ENCODE measurements at places on chromosomes 4 and X.

GRCh38 chr4:184443318-184443717, 31.0 kb downstream of the IRF2 start:
- DNase-seq: no peak

GRCh38 chr4:53183754-53184153, 182.1 kb downstream of the SCFD2 start:
- DNase-seq: no peak

- no peak for DNase-seq
These were observed 29.7 kb upstream of the SLC25A6 start for GRCh38 chrX:1421433-1422134.

GRCh38 chrX:19646282-19646681, 131.0 kb upstream of the MAP3K15 start:
- DNase-seq: peak; percentile 6

GRCh38 chrX:70433848-70434351, 10.7 kb upstream of the DLG3 start:
- peak; percentile 88 for DNase-seq

- DNase-seq: no peak
These were observed 1199.1 kb downstream of the ADGRL3 start for GRCh38 chr4:62399242-62399641.

GRCh38 chr4:94507708-94508107, 56.0 kb downstream of the PDLIM5 start:
- no peak for DNase-seq

- DNase-seq: no peak
These were observed 560.5 kb downstream of the MID1IP1 start for GRCh38 chrX:39361736-39362135.

DNA sequence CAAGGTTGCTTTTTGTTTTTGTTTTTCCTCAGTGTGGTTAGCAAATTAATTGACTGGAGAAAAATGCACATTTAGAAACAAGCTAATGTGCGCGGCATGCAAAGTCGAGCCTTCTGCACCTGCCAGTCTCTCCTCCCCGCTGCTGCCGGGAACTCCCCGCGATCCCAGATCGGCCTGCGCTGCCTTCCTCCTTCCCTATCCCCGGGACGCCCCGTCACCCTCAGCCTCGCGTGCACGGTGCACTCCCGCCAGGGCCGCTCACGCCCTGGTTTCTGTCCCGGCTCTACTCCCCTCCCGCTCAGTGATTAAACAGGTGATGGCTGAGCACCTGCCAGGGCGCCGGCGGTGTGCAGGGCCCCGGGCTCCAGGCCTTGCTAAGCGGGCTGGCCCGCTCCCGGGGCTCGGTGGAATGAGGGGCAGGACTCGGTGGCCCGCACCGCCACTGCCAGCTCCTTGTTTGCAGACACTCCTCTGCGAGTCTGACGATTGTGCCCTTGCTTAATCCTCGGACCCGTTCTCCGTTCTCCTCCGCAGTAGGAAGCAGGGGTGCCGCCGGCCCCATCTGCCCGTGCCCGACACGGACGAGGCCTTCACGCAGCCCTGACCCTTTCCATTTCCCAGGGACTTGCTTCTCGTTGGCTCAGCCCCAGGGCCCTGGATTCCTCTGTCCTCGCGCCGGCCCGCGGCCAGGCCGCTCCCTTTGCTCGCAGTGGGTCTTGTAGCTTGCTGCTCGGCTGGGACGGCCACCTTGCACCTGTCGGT, 143.4 kb downstream of the TRIML1 start:
- no peak for DNase-seq

- DNase-seq: no peak
These were observed 1154.4 kb downstream of the RAPGEF2 start for GRCh38 chr4:160257318-160257717.

DNA sequence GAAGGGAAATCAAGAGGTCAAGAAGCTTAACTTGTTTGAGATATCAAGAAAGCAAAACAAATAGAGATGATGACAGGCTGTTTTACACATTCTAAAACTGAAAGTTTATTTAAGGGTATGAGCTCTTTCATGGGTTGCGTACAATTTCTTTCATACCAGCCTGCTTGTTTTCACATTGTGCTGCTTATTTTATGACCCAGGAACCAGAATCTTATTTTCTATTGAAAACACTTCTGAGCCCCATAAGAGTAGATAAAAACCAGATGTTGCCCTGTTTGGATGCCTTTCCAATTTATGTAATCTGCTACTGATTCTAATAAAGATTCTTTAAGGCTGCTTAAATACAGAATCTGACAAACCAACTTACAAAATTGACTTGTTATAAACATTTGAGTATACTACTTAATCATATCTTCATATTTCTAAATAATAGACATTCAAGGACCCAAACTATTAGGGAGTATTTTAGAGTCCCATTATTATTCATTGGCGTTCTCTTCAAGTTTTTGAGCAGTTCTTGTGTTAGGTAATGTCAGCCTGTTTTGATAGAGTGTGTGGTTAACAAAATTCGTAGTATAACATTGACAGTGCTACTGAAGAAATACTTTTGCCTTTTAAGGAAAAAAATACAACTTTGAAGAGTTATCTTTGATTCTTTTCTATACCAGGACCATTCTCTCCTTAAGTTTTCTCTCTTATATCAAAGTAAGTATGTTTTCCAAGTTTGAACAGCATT, 74.4 kb downstream of the PDLIM5 start:
- DNase-seq: no peak

DNA sequence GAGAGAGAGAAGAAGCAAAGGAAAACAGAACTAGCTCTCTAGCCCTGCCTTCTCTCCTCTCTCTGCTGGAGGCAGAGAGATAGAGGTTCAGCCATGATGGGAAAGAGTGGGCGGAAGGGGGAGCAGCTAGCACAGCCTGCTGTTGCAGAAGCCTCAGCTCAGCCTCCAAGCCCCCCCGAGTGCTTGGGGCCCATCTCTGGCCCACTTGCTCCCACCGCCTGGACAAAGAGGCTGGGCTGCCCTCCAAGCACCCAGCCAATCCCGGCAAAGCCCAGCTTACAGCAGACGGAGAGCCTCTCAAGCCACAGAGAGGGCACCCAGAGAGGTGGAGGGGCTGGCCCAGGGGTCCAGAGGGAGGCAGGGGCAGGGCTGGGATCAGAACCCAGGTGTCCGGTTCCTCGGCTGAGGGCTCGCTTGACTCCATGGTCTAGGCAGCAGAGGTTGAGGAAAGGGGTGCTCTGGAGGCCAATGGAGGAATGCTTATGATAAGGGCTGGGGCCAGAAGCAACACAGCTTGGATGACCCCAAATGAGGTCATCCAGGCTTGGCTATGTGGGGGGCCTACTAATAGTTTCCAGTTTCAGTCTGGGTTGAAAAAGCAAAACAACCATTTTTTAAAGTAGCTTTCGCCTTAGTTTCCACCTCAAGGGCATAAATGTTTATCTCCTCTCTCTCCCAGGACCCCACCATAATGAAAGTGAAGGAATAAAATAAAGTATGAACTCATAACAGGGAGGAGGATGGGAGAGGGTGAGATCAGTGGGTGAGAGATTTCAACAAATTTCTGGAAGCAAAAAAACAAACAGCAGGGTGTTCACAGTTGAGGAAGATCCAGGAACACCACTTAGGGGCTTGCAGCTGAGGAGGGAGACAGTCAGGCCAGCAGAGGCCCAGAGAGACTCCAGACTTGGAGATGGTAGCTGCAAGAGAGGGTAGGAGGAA, 24.9 kb upstream of the IQSEC2 start:
- DNase-seq: no peak

DNA sequence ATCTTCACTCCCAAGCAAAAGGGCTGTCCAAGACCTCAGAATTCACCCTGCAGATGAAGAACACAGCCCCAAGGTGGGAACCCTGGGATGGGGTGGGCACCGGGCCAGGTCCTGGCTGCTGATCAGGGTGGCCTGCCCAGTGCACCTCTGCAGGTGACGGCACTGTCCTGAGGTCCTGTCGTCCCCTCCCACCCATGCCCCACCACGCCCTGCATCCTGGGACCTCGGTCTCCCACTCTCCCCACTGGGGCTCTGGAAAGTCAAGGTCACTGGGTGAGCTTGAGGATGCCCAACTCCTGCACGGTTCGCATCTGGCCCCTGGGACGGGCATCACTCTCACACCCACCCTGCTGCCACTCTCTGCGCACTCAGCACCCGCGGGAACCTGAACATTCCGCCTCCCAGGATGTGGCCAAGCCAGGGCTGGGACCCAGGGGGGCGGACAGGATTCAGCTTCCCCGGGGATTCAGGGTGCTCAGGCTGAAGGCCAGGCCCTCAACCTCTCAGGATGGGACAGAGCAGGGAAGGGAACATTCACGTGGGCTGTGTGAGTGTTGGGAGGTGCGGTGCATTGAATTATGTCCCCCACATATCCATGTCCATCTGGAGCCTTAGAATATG, 115.9 kb downstream of the CPZ start:
- DNase-seq: no peak

- peak; percentile 37 for DNase-seq
These were observed 1627.5 kb upstream of the TENM3 start for GRCh38 chr4:180615746-180616145.

GRCh38 chrX:97527725-97528124, 644.0 kb downstream of the RPA4 start:
- DNase-seq: no peak

DNA sequence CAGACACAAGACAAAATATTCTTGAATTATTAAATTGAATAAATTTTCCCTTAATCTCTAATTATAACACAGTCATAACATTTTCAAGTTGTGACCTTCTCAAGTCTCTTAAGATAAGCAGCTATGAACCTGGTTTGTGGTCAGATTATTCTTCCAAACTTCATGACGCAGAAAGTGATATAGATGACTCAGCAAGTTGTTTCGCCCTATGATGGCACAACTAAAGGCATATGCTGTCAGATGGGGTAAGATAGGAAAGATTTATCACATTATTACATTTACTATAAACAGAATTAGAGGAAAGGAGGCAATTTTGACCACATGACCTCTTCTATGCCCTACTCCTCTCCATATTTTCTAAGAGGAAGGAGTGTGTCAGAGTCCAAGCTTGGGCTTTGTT, 4.6 kb upstream of the DCAF12L2 start:
- no peak for DNase-seq

DNA sequence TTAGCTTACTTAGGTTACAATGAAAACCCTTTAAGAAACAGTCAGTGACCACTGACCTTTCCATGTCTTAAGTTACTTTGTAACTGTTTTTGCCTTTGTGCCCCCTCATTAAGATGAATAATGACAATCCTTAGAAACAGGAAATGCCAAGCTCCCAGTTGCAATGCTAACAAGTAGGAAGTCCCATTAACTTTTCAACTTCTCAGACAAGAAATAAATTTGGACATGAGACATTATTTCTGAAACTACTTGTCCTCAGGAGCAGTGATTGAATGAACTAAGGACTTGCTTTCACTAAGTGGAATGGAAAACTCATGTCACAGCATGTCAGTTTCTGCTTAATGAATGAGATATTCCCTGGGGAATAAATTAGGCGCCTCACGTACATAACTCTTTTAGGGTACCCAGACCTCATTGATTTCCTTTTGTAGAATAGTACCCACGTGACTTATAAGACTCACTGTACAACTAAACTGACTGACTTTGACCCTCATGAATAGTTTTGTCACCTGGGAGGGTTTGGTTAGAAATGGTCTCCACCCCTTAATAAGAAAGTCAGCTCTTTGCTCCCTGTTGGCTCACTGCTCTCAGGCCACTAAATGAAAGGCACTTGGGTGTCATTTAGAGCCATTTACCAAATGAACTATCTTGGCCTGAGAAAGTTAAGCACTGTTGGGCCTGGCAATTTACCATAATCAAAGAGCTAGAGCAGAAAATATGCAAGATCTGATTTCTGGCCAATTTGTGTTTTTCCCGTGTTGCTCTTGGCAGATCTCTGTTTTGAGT, 383.9 kb downstream of the RPA4 start:
- DNase-seq: no peak

GRCh38 chr4:169202145-169202699, 68.5 kb downstream of the SH3RF1 start:
- no peak for DNase-seq

- no peak for DNase-seq
These were observed 1056.0 kb upstream of the SLIT2 start for GRCh38 chr4:19195696-19196095.

GRCh38 chr4:180665994-180666824, 1577.0 kb upstream of the TENM3 start:
- DNase-seq: peak; percentile 78

- DNase-seq: no peak
These were observed 276.2 kb downstream of the CHIC1 start for GRCh38 chrX:73839152-73839551.

DNA sequence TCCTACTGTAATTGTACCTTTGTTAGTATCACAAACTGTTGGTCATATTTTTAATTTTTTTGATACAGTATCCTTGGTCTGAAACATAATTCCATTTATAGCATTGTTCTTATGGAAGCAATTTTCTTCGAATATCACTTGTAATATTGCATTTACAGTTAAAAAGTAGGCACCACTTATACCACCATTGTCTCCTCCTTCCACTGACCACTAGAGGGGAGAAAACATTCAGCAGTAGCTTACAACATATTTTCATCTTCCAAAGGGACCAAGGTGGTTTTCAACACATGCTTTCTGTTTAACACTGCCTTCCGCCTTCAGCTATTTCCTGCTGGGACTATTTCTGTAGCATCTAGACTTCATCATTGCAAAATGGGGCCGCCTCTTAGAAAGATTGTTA, 146.2 kb downstream of the COL4A6 start:
- DNase-seq: no peak

DNA sequence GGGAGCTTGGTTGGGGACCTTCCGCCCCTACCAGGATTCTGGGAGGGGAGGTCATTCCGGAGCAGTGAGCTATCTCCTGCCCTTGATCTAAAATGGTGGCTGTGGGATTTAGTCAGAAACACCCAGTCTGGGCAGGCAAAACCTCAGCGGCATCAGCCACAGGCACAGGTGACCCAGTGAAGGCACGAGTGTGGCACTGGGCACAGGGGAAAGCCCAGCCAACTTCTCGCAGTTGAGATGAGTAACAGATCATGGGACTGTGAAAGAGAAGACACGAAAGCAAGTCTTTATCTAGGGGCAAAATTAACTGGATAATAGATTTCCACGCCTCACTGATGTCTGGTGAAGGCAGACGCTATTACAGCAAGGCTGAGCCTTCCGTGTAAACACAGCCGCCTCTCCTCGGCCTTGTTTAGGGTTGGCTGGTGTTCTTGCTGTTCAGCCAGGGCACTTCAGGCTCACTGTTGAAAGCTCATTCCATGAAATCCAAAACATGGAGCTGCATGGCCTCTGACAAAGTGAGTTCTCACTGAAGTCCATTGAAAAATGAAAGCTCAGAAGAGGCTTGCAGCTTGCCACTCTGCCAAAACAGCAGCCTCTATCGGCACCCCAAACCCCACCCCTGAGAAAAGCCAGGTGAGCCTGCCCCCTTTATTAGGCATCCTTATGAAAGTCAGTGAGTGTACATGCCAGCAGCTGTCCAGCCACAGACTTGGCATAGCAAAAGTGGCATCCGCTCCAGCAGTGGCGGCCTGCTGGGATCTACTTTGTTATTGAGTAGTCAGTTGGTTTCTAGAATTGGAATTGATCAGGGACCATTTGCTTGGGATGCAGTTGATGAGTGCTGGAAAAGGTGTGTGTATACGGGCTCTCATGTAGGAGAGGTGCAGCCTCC, 102.3 kb upstream of the MTM1 start:
- no peak for DNase-seq

GRCh38 chrX:149462849-149463248, 42.3 kb downstream of the IDS start:
- no peak for DNase-seq
